ENCODE measurements at places on chromosomes 1 and 21.

DNA sequence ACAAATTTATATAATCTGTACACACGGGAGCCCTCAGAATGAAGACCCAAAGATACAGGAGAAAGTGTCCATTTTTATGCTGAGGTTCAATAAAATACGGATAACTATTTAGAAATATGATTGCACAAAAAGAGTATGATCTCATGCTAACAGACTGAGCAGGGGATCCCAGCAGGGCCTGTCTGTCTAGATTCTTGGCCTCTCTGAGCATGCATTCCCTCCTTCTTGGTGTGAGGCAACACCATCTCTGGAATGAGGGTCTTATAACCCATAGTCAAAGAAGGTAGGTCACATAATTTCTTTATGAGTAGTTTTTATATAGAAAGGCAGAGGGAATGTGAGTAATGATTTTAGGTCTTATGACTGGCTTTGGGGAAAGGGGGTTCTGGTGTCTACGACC lies 5.4 kb downstream of the PRMT6 start:
- DNase-seq = no peak

DNA sequence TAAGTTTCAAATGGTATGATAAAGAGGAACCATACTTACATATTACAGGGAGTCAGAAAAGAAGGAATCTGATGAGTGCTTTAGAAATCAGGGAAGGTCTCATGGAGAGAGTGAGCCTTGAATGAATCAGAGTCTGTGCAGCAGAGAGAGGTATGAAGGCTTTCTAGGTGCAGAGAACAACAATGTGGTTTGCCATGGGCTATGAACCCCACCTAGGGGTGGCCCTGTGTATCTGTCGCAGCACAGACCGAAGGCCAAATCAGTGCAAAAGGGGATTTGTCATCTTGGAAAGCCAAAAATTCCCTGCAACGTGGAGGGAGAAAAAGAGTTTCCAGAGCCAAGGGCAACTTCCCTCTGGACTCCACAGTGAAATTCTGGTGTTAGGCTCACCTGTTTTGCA lies 3.5 kb downstream of the PAPPA2 start:
- no peak for DNase-seq

- DNase-seq = no peak
Observed at GRCh38 chr1:110087812-110088738, 17.6 kb upstream of the ALX3 start.

DNA sequence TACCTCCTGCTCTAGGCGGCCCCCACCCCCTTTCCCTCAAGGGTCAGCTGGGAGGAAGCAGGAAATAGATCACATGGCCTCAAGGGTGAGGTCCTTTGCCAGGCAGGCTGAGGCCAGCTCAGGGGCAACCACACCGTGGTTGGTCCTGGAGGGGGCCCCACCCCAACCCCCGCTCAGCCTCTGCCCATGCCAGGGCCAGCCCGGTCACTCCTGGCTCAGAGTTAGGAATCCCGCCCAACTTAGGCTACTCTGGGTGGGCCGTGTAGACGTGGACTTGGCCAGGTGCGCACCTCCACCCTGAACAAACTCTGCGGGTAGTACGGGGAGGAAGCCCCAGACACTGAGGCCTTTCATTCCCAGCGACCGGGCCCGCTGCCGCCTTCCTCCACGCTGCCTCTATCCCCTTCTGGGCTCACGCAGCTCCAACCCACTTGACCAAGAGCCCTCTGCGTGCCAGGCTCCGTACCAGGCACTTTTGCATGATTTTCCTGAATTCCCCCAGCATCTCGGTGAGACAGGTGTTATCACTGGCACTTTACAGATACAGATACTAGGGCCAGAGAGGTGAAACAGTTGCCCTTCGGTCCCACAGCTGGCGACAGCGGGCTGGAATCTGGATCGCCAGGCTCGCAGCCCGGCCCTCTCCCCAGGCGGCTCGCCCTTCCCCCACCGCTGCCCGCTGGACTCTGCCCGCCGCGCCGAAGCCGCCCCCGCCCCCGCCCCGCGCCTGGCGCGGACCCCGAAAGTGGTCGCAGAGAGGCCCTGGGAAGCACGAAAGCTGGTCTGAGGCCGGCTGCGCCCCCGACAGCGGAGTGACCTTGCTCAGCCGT lies 769 bp downstream of the GALE start:
- DNase-seq = no peak

DNA sequence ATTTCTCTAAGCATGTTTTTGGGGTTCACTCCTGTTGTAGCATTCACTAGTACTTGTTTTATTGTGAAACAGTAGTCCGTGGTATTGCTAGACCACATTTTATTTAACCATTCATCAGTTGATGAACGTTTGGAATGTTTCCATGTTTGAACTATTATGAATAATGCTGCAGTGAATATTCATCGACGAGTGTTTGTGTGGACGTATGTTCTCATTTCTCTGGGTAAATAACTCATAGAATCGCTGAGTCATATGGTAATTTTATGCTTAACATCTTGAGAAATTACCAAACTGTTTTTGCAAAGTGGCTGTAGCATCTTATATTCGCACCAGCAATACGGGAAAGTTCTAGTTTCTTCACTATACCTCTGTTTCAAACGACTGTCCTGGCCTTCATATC lies 28.0 kb upstream of the KAZN start:
- DNase-seq = no peak

- no peak for DNase-seq
Observed at GRCh38 chr1:1053682-1054081, 20.4 kb downstream of the RNF223 start.

DNA sequence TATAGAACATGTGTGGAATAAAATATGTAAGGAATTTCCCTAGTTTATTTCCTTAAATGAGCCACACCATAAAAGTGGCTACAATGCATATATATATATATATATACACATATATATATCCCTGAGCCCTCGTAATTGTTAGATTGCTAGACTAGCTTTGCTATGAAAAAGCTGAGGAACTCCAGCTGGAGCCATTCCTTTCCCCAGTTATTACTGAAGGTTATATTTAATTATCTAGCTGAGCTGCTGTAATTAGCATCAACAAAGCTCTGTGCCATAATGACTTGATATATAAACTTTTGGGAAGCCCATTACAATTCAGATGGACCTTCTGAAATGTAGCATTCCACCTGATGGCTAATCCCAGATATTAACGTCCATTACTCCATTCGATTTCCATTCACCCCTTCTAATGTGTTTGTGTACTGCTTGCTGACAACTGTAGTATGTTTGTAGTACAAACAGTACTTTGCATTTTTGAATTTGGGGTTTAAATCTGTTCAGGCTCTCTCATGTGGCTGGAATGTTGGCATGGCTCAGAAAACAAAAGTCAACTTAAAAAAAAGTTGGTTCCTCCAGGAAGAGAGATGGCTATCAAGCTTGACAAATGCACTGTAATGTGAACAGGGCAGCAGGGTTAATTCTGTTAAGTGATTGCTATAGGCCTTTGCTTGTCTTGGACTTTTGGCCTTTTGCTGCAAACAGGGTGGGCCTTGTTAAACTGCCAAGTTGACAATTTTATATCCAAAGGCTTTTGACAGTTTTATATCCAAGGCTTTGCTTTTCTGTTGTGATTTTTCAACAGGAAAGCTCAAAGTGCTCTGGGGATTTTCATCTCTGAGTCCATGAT lies 170.0 kb downstream of the LTN1 start:
- no peak for DNase-seq

DNA sequence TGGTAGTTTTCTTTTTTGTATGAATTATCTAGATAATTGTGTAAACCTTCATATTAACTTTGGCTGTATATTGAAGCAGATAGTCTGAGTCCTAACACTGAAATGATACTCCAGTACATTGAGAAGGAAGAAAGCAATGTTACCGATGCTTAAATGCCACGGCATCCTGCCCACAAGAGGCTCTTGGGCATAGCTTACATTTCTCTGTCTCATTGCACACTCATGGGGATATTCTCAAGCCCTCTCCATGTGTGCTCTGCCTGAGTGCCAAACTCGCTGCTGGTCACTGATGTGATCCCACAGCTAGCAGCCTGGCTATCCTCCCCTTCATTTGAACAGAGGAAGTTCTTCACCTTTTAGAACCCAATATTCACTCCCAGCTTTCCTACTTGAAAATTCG lies 179.4 kb downstream of the TGFB2 start:
- no peak for DNase-seq

GRCh38 chr1:63718541-63718970 lies 55.3 kb upstream of the ROR1 start:
- no peak for DNase-seq

DNA sequence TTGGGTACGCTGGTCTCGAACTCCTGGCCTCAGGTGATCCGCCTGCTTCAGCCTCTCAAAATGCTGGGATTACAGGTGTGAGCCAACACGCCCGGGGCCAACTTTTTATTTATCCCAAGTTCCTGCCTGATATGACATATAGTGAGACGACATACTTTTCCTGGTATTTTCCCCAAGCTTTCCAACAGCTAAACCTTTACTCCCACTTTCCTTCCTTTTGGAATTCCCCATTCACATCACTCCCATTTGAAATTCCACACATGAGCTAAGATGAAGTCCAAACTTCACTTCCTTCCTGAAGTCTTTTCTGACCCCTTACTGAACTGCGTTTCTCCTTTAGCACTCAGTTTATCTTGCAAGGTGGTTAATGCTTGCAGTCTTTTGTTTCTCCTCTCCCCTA lies 64.1 kb downstream of the S1PR1 start:
- DNase-seq = no peak

GRCh38 chr1:209612646-209613399 lies 29.3 kb downstream of the CAMK1G start:
- DNase-seq = no peak

DNA sequence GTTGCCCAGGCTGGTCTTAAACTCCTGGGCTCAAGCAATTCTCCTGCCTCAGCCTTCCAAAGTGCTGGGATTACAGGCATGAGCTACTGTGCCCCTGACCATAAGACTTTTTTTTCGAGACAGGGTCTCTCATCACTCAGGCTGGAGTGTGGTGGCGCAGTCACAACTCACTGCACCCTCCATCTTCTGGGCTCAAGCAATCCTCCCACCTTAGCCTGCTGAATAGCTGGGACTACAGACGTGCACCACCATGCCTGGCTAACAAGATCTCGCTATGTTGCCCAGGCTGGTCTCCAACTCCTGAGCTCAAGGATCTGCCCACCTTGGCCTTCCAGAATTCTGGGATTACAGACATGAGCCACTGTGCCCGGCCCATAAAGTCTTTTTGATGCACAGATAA lies 1.9 kb downstream of the C1orf56 start:
- no peak for DNase-seq

- no peak for DNase-seq
Observed at GRCh38 chr1:27891196-27891889, 19.0 kb downstream of the THEMIS2 start.

Data from NCI-H1417 treated with DMSO at 0.1 percent for 48 hours (cell line).